Stimulated activated CD4-positive, alpha-beta T cell treated with anti-CD3 and anti-CD28 coated beads, Interleukin-15, amount 100 ng/mL, for 24 hours (primary cell): ENCODE measurements at places on chromosomes 1 and 21.

- DNase-seq, result no peak
Observed at GRCh38 chr1:69146303-69146702, 421.4 kb upstream of the LRRC7 start.

- DNase-seq, result no peak
Observed at GRCh38 chr1:109812691-109813393, 49.1 kb upstream of the EPS8L3 start.

GRCh38 chr21:34022627-34023335, 50.6 kb upstream of the MRPS6 start:
- peak; percentile 56 for DNase-seq

GRCh38 chr1:177309880-177310279, 139.1 kb downstream of the BRINP2 start:
- DNase-seq, result no peak
